ENCODE measurements at places on chromosomes 6 and 20. TPM values are rescaled to one million over a fixed set of nuclear protein-coding genes. Genes with fewer than 3 reads are reported as not detected.

Gene RIMS1
- 5.7 TPM for total RNA-seq

Gene GRM1
- not detected for total RNA-seq

Gene NTSR1
- total RNA-seq: not detected

- peaks cover 12% of the 10 kb centered on the region for H3K4me1 ChIP-seq
- no peaks in the 10 kb centered on the region for H3K36me3 ChIP-seq
- peaks cover 5% of the 10 kb centered on the region for H3K27me3 ChIP-seq
- peak; percentile 24 for DNase-seq
- H3K4me3 ChIP-seq: no peak overlapping the region
These were observed 654.5 kb upstream of the PTCHD4 start for GRCh38 chr6:48765352-48765961.

DNA sequence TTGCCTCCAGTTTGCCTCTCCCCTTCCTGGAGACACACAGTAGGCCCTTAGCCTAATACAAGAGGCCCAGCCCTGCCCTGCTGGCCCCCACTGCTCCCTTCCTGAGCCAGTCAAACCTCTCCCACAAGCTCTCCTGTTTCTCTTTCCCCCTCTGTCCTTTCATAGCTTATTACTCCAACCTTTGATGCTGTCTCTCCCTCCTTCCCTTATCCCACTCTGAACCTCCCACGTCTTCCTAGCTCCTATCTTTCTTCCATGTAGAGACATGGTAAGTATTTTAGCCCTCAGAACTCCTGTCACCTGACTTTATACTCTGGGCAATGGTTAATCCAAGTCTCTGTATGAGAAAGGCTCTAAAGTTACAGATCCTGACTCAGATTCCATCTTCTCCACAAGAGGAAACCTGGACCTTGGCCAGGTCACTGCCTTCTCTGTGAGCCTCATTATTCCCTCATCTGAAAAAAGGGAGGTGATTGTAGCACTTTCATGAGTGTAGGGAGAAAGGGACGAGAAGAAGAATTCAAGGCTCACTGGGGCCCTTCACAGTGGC lies 6.7 kb downstream of the TGIF2 start:
- H3K4me3 ChIP-seq: no peak overlapping the region
- H3K4me1 ChIP-seq: peaks cover 19% of the 10 kb centered on the region
- DNase-seq: no peak
- H3K27ac ChIP-seq: peak overlapping the region; percentile 86
- no peaks in the 10 kb centered on the region for H3K27me3 ChIP-seq
- peaks cover 17% of the 10 kb centered on the region for H3K36me3 ChIP-seq

GRCh38 chr6:108323710-108324466 lies 29.0 kb downstream of the AFG1L start:
- H3K4me3 ChIP-seq: no peak overlapping the region
- H3K36me3 ChIP-seq: peaks cover 8% of the 10 kb centered on the region
- H3K27me3 ChIP-seq: no peaks in the 10 kb centered on the region
- H3K27ac ChIP-seq: no peak overlapping the region
- DNase-seq: no peak
- peaks cover 25% of the 10 kb centered on the region for H3K4me1 ChIP-seq

DNA sequence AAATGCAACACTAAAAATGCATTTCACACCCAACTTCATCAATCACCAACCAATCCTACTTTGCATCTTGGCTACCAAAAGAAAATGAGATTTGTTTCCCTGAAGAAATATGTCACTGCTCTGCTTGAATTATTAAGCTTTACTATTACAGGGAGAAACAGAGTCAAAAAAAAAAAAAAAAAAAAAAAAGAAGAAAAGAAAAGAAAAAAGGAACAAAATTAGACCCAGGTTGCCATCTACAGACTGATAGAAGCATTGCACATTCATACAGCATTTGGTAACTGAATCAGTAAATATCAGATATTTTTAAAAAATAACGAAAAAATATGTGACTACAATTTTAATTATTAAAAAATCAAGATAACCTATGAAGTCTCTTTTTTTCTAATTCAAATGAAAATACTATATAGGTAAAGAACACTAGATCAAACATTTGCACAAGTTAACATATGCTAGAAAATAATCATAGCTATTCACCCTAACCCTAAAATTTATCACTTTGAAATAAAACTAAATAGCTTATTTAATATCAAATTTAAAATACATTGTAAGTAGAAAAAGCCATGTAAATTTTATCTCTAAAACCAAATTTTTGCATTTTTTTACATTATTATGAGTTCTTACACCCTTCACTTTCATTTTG lies 83.3 kb downstream of the DCDC2 start:
- H3K36me3 ChIP-seq: no peaks in the 10 kb centered on the region
- H3K4me1 ChIP-seq: peaks cover 3% of the 10 kb centered on the region
- peaks cover 16% of the 10 kb centered on the region for H3K27me3 ChIP-seq

Gene LY6G5C
- 3.6 TPM for total RNA-seq

- no peak overlapping the region for H3K4me3 ChIP-seq
These were observed 14.9 kb upstream of the MATN4 start for GRCh38 chr20:45322952-45323383.

Gene ITPR3
- 10.0 TPM for total RNA-seq

- H3K4me3 ChIP-seq: no peak overlapping the region
- no peaks in the 10 kb centered on the region for H3K27me3 ChIP-seq
- H3K4me1 ChIP-seq: peaks cover 23% of the 10 kb centered on the region
- DNase-seq: no peak
- H3K36me3 ChIP-seq: no peaks in the 10 kb centered on the region
These were observed 3.3 kb downstream of the TRERF1 start for GRCh38 chr6:42448391-42448790.

Gene ZCCHC3
- total RNA-seq: 17.2 TPM

- H3K36me3 ChIP-seq: no peaks in the 10 kb centered on the region
- no peak for DNase-seq
- H3K4me3 ChIP-seq: no peak overlapping the region
- no peaks in the 10 kb centered on the region for H3K4me1 ChIP-seq
- H3K27ac ChIP-seq: no peak overlapping the region
- peaks cover 14% of the 10 kb centered on the region for H3K27me3 ChIP-seq
These were observed 158.7 kb upstream of the PDE10A start for GRCh38 chr6:165821754-165822153.

- H3K27me3 ChIP-seq: no peaks in the 10 kb centered on the region
- H3K4me1 ChIP-seq: peaks cover 15% of the 10 kb centered on the region
- DNase-seq: no peak
- H3K4me3 ChIP-seq: peak overlapping the region; percentile 62
- peak overlapping the region; percentile 79 for H3K27ac ChIP-seq
These were observed 27.5 kb upstream of the NHSL1 start for GRCh38 chr6:138526822-138527235.

DNA sequence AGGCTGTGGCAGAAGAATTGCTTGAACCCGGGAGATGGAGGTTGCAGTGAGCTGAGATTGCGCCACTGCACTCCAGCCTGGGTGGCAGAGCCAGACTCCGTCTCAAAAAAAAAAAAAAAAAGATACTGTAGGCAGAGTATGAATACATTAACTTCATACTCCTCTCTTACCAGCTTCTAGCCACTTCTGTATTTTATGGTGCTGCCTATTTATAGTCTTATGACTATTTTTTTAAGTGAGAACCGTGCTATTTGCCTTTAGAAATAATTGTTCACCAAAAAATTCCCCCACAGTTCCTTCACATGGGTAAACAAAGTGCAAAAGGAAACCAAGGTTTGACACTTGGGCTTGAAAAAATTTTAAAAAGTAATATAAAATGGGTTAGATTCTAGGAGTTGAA lies 1.5 kb upstream of the SNRNP48 start:
- DNase-seq: no peak
- peak overlapping the region; percentile 97 for H3K27ac ChIP-seq
- H3K27me3 ChIP-seq: no peaks in the 10 kb centered on the region
- H3K4me3 ChIP-seq: no peak overlapping the region
- peaks cover 30% of the 10 kb centered on the region for H3K36me3 ChIP-seq

Gene CST2
- not detected for total RNA-seq

Gene KPNA5
- 10.0 TPM for total RNA-seq

Gene CST4
- not detected for total RNA-seq

DNA sequence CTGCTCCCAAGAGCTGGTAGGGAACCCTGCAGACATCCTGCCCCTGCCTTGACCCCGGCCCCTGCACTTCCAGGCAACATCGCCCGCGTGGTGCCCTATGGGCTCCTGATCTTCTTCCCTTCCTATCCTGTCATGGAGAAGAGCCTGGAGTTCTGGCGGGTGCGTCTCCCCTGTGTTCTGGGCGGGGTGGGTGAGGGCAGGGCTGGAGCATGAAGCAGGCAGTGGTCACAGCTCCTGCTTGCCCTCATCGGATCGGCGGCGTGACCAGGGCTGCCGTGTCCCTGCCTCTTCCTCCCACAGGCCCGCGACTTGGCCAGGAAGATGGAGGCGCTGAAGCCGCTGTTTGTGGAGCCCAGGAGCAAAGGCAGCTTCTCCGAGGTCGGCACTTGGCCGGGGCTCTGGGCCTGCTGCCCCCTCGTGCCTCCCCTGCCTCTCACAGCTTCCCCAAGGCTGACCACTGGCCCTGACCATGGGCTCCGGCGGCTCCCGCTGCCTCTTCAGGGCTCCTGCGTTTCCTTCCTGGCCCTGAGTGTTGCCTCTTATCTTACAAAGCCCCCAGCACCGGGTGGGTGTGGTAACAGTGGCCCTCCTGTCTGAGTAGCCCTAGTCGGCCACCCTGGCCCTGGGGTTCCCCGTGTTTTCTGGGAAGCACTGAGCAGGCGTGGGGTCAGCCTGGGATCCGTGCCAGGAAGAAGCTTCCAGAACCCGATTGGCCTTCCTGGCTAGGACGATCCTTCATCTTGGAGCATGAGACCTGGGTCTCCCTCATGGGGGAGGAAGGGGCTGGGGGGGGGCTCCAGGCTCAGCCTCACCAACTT lies 8.0 kb upstream of the TNFRSF6B start:
- no peaks in the 10 kb centered on the region for H3K27me3 ChIP-seq
- peaks cover 3% of the 10 kb centered on the region for H3K36me3 ChIP-seq
- H3K4me3 ChIP-seq: no peak overlapping the region
- peaks cover 17% of the 10 kb centered on the region for H3K4me1 ChIP-seq
- no peak for DNase-seq
- no peak overlapping the region for H3K27ac ChIP-seq

Gene FOXO3
- total RNA-seq: 45.0 TPM

Gene CCDC170
- 0.60 TPM for total RNA-seq

GRCh38 chr6:89895276-89895874 lies 1.1 kb downstream of the GJA10 start:
- no peaks in the 10 kb centered on the region for H3K4me1 ChIP-seq
- H3K27ac ChIP-seq: no peak overlapping the region
- H3K27me3 ChIP-seq: peaks cover 34% of the 10 kb centered on the region
- no peak for DNase-seq
- H3K36me3 ChIP-seq: no peaks in the 10 kb centered on the region
- H3K4me3 ChIP-seq: no peak overlapping the region

DNA sequence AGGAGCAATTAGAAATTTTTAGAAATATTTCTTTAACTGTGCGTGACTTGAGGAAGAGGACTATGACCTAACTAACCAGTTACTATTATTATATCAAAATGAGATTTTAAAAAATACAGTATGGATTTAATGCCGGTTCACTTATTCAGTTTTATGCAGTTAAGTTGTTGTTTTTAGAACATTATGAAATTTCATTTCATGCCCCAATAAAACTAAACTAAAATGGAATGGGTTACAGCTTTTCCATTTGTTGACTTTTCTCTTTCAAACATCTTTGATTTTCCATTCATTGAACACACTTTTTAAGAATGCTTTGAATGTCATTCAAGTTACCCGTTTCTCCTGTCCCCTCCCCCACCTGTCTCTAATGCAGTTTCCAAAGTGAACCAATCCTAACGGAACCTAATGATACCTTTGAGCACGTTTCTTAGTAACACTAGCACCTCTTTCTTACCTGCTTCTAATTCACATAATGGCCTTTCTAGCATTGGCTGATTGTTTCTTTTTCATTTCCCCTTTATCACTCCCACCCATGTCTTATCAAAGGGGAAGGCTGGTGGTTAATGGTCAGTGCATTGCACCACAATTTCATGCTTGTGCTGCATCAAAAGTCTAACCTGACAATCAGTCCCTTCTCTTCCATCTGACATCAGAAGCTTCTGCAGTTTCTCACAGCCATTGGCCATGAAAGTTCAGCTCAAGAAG lies 262.2 kb upstream of the TAB2 start:
- no peak overlapping the region for H3K4me3 ChIP-seq
- peaks cover 1% of the 10 kb centered on the region for H3K36me3 ChIP-seq
- no peaks in the 10 kb centered on the region for H3K27me3 ChIP-seq
- H3K4me1 ChIP-seq: peaks cover 38% of the 10 kb centered on the region
- no peak for DNase-seq

Gene PRDM1
- total RNA-seq: 0.15 TPM

Gene TNFRSF21
- 23.1 TPM for total RNA-seq

- no peak for DNase-seq
- no peak overlapping the region for H3K27ac ChIP-seq
- H3K27me3 ChIP-seq: peaks cover 3% of the 10 kb centered on the region
- H3K4me3 ChIP-seq: no peak overlapping the region
- no peaks in the 10 kb centered on the region for H3K4me1 ChIP-seq
These were observed 6.4 kb upstream of the TXNDC5 start for GRCh38 chr6:7916959-7917358.

- H3K27ac ChIP-seq: peak overlapping the region; percentile 14
- peaks cover 23% of the 10 kb centered on the region for H3K4me1 ChIP-seq
- peaks cover 2% of the 10 kb centered on the region for H3K36me3 ChIP-seq
- no peak overlapping the region for H3K4me3 ChIP-seq
- H3K27me3 ChIP-seq: no peaks in the 10 kb centered on the region
These were observed 2.3 kb upstream of the DSN1 start for GRCh38 chr20:36775826-36776225.

Gene SLC26A8
- total RNA-seq: not detected

Gene SLC52A3
- total RNA-seq: not detected

DNA sequence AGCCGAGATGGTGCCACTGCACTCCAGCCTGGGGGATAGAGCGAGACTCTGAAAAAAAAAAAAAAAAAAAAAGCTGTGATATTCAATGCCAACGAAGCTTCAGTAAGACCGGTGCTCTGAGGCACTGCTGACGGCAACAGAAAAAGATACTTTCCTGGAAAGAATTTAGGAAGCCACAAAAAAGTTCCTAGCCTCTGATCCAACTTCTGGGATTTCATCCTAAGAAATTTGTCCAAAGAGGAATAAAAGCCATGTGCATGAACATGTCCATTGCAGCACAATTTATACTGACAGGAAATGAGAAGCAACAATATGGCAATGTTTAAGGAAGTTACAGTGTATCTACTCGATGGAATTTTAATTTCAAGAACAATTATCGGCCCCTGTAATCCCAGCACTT lies 24.5 kb upstream of the CARMIL1 start:
- no peak overlapping the region for H3K27ac ChIP-seq
- H3K36me3 ChIP-seq: no peaks in the 10 kb centered on the region
- H3K27me3 ChIP-seq: no peaks in the 10 kb centered on the region

Gene TAAR6
- not detected for total RNA-seq

Gene CST1
- not detected for total RNA-seq

- no peaks in the 10 kb centered on the region for H3K4me1 ChIP-seq
- H3K36me3 ChIP-seq: no peaks in the 10 kb centered on the region
- no peak overlapping the region for H3K4me3 ChIP-seq
- DNase-seq: no peak
- no peak overlapping the region for H3K27ac ChIP-seq
These were observed 133.3 kb upstream of the FOXQ1 start for GRCh38 chr6:1178590-1178989.

Gene FAM110A
- 2.6 TPM for total RNA-seq

- H3K4me3 ChIP-seq: no peak overlapping the region
- H3K4me1 ChIP-seq: no peaks in the 10 kb centered on the region
- H3K27me3 ChIP-seq: peaks cover 2% of the 10 kb centered on the region
- no peak overlapping the region for H3K27ac ChIP-seq
These were observed 11.8 kb upstream of the CD93 start for GRCh38 chr20:23097636-23098580.

Data from chondrocyte (in vitro differentiated cells).